ENCODE measurements at places on chromosomes 1 and 21.

DNA sequence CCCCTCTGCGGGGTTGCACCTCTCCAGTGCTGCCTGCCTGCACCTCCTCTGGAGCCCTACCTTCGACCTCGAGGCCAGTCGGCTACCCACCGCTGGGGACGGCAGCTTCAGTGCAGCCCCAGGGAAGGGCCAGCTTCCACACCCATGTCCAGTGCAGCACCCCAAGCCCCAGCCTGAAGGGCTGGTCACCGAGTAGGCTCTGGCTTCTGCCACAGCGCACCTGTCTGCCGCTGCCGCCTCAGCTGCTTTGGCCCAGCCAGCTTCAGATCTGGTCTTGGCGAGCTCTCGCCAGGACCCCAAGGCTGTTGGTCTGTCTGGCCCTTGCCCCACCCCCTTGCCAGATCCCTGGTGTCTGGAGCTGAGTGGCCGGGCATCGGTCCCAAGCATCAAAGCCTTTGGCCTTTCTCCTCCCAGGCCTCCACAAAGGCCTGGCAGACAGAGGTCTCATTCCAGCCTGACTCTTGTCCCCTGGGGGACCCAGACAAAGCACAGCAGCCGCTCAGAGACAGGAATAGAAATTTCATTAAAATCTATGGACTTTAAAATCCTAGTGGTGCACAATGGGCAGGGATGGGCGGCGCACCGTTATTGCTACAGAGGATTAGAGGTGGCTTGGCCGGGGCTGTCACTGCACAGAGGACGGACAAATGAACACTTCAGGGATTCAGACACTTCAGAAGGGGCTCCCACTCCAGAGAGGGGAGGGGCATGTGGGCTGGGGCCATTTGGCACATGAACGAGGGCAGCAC is 4.8 kb downstream of the CCDC24 start:
- no peak for DNase-seq

GRCh38 chr1:223739366-223740037 is 27.2 kb downstream of the CAPN2 start:
- DNase-seq: no peak

GRCh38 chr1:215957663-215958062 is 390.6 kb downstream of the KCTD3 start:
- no peak for DNase-seq

DNA sequence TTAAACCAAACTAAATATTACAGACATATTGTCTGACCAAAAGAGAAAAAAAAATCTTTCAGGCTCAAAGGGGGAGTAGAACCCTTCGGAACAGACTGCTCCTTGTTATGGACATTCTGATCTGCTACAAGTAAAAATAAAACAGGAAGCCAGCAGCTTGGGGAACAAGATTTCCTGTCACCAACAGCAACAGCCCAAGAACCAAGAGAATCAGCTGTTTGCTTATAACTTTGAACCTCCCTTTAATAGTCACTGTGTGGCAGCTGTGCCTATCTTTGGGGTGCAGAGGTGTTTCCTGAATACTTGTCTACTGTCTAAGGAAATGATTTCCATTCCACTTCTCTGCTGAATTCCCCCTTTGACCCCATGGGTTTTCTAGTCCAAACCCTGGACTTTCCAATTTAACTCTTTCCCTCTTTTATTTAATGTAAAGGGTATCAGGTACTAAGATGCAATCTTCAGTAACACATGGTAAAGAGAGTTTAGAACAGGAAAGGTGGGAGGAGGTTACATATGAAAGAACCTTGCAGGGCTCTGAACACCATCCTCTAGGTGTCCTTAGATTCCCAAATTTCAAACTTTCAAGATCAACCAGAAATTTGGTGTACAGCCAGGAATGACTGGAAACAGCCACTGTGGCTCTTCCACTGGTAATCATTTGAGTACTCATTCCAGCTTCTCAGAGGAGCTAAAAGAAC is 38.6 kb downstream of the GPR3 start:
- DNase-seq: no peak

DNA sequence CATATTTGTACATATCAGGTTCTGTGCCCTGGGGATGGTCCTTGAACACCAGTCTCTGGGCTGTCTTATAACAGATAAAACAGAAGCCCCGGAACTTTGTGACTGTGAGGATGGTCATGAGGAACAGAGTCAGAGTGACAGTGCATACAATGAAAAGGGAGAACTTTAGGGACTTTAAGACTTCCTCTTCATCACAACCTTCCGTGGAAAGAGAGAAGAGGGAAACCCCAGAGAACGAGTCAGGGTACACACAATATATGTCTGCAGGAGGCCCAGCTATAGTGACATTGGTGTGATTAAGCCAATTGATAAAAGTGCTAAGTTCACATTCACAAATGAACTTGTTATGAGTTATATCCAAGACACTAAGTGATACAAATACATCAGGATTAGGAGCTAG is 32.1 kb downstream of the TLR5 start:
- no peak for DNase-seq

DNA sequence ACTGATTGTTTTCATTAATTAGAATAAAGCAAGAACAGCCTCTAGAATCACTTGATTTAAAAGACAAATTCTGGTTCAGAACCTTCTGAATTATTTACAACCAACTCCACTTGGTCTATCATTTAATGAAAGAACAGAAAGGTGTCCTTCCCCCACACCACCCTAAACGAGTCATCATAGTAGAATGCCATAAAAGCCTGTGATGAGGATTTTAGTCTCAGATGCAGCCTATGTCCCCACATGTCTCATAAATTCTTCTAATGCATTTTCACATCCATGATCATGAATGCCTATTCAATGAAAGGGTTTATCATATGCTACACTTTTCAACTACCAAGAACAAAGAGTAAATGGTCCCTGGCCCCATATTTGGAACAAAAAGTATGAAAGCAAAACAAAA is 508.1 kb downstream of the DPYD start:
- DNase-seq: no peak

DNA sequence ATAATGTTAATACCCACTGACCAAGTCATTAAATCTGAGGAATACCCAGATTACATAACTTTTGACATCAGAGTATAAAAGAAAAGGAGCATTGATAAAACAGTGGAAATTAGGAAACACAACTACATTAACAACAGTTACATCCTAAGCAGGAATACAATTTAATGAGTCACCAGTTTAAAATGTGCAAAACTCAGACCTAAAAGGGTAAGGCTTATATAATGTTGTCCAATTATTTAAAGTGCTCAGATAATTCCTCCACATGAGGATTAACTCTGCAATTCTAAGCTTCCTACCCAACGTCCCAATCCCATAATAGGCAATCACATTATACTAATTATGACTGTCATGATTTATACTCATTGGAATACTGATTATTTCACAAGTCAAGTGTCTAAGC is 50.5 kb downstream of the ABL2 start:
- peak; percentile 71 for DNase-seq

GRCh38 chr1:19384113-19384512 is 72.0 kb downstream of the SLC66A1 start:
- no peak for DNase-seq

- DNase-seq: no peak
Observed at GRCh38 chr1:42951588-42951987, 7.1 kb downstream of the SLC2A1 start.

GRCh38 chr1:3657578-3658230 is 5.4 kb downstream of the TP73 start:
- no peak for DNase-seq

GRCh38 chr1:98398092-98398491 is 263.4 kb upstream of the SNX7 start:
- DNase-seq: no peak

DNA sequence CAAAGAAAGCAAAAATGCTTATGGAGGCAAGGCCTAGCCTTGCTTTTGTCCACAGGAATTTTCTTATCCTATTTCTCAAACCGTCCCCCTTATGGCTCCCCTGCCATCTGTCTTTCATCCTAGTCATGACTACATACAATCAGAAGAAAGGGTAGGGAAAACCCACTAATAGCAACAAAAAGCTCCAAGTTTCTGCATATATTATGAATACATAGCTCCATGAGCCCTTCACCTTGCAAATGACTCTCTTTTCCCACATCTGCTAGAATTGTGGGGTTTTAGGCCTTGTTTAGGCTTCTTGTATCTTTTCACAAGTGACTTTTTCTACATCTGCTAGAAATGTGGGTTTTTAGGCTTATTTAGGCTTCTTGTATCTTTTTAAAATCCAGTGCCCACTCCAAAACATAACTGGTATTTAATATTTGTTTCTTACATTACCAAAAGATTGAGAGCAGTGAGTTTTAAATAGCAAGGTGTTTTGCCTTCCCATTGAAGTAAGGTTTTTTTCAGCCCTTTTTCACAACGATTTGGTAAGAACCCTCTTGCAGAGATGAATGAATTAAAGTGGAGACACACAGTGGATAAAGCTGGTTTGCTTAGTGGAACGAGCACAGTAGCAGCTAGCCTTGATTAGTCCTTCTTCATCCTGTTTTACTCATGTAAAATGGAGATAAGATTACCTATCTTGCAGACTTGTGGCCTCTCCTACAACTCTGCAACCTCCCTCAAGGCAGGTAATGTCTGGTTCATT is 4.4 kb downstream of the GADD45A start:
- no peak for DNase-seq
